ENCODE measurements at places on chromosomes 13 and 19. TPM values are rescaled to one million over a fixed set of nuclear protein-coding genes. Genes with fewer than 3 reads are reported as not detected.

KLK3 gene
- total RNA-seq = not detected

ZFP30 gene
- 19.9 TPM for total RNA-seq

MFSD12 gene
- 155 TPM for total RNA-seq

C19orf73 gene
- total RNA-seq = 0.89 TPM

IGFL2 gene
- 0.05 TPM for total RNA-seq

SH2D3A gene
- not detected for total RNA-seq

IGFL4 gene
- 0.09 TPM for total RNA-seq

DZIP1 gene
- total RNA-seq = 62.4 TPM

ZNF773 gene
- total RNA-seq = 28.5 TPM

KIR3DL2 gene
- not detected for total RNA-seq

KLK15 gene
- total RNA-seq = not detected

KL gene
- total RNA-seq = not detected

SF3A2 gene
- 39.8 TPM for total RNA-seq

CEACAM6 gene
- not detected for total RNA-seq

ARMC6 gene
- total RNA-seq = 36.2 TPM

PLIN4 gene
- total RNA-seq = not detected

ZNF221 gene
- total RNA-seq = 9.8 TPM

CEBPA gene
- total RNA-seq = 0.14 TPM

KANK2 gene
- total RNA-seq = 167 TPM

MCF2L gene
- total RNA-seq = under 0.01 TPM

ZC3H13 gene
- 26.9 TPM for total RNA-seq

LPAR6 gene
- total RNA-seq = 2.1 TPM

PDS5B gene
- total RNA-seq = 29.9 TPM

CNMD gene
- not detected for total RNA-seq

IGSF23 gene
- total RNA-seq = not detected

ZNF607 gene
- total RNA-seq = 5.9 TPM

LIG1 gene
- 18.5 TPM for total RNA-seq

CEACAM7 gene
- not detected for total RNA-seq

BRCA2 gene
- 2.4 TPM for total RNA-seq

GGN gene
- 0.30 TPM for total RNA-seq
